ENCODE measurements at places on chromosomes 5 and 9. TPM values are rescaled to one million over a fixed set of nuclear protein-coding genes. Genes with fewer than 3 reads are reported as not detected.

The SPINK7 gene
- not detected for total RNA-seq

The CCDC183 gene
- 4.0 TPM for total RNA-seq

The PCDHA4 gene
- total RNA-seq: 1.1 TPM

The ZSWIM6 gene
- total RNA-seq: 15.7 TPM

The PLAC8L1 gene
- not detected for total RNA-seq

DNA sequence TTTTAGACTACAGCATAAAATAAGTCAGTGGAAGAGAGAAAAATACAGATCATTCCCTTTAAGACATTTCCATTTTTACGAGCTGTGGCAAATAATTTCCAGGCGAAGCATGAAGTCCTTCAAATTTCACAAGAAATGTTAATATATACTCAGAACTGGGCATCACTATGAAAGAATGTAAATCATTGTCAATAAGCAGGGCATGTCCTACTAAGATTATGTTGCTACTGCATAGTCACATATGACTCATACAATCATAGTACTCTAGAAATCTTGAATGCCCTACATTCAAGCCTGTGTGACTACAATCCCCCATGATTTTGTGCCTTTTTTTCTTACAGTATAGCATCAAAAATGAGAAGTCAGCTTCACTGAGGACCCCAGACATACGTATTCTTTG is 485.2 kb upstream of the FTMT start:
- DNase-seq: no peak
- no peaks in the 10 kb centered on the region for H3K27me3 ChIP-seq
- H3K4me3 ChIP-seq: no peak overlapping the region
- no peaks in the 10 kb centered on the region for H3K4me1 ChIP-seq
- no peaks in the 10 kb centered on the region for H3K36me3 ChIP-seq
- H3K27ac ChIP-seq: no peak overlapping the region

DNA sequence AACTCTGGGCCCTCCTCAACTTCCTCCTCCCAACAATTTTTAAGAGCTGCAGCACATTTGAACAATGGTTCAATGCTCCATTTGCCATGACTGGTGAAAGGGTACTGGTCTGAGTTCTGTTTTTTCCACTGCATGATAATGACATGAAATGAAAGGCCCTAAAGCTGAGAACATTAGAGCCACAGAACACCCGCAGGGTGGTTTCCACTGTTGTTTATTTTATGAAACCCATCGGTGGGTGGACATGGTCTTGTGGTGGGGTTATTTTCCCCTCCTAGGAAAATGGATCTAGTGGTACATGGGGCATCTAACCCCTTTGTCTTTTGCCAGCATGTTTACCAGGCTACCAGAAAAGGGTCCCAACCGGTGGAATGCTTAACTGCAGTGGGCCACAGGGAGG is 71.8 kb downstream of the SMARCA2 start:
- no peak for DNase-seq
- no peak overlapping the region for H3K4me3 ChIP-seq
- no peaks in the 10 kb centered on the region for H3K27me3 ChIP-seq
- H3K4me1 ChIP-seq: no peaks in the 10 kb centered on the region
- H3K27ac ChIP-seq: no peak overlapping the region

DNA sequence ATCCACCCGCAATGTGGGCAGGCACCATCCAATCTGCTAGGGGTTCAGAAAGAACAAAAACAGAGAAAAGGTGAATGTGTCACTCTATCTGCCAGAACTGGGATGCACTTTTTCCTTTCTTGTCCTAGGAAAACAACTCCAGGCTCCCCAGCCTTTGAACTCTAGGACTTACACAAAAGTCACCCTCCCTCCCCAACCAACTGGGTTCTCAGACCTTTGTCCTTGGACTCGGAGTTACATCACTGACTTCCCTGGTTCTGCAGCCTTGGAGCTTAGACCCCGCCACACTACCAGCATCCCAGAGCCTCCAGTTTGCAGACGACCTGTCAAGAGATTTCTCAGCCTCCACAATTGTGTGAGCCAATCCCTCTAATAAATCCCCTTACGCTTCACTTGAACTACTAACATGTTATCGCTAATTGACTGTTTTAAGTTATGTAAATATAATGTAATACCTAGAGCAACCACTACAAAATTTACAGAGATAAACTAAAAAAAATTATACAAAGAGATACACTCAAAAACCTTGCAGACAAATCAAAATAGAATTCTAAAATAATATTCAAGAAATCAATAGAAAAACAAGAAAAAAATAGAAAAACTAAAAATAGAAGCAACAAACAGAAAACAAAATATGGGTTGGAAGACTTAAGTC is 5.3 kb upstream of the UBLCP1 start:
- H3K4me3 ChIP-seq: no peak overlapping the region
- DNase-seq: no peak
- peaks cover 8% of the 10 kb centered on the region for H3K4me1 ChIP-seq
- no peak overlapping the region for H3K27ac ChIP-seq
- no peaks in the 10 kb centered on the region for H3K36me3 ChIP-seq
- H3K27me3 ChIP-seq: no peaks in the 10 kb centered on the region

DNA sequence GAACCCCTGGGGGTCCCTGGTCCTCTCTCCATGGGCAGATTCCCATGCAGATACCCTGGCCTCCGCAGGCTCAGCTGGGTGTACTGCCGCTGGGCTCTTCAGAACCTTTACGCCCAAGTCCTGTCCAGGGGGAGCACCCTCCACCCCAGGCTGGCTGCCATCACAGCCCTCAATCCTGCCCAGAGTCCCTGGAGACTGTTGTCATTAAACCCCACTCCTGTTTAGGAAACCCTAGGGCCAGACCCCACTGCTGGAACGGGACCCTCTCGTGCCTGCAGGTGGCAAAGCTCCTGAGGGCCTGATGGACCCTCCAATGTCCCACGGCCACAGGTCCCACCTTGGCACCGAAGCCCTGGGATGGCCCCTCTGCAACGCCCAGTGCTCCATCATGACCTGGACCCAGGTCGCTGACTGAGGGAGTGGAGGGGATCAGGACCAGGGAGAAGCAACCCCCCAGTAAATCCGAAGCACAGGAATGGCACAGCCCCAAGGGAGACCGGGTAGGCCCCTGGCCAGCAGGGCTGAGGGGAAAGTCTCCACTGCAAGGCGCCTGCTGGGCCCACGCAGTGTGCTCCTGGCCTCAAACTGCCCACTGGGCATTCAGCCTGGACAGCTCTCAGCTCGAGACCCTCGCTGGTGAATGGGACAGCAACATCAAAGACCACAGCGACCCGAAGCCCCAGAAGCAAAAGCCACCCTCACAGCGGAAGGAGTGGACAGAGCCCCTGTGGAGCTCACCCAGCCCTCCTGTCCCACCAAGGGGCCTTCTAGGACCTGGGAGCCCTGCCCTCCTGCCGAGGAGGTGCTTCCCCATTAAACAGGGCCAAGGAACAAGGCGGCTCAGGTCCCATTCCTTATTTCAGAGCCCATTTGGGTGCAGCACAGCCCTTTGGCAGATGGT is 8.3 kb downstream of the ZDHHC11B start:
- no peak overlapping the region for H3K27ac ChIP-seq
- no peaks in the 10 kb centered on the region for H3K27me3 ChIP-seq
- H3K4me1 ChIP-seq: no peaks in the 10 kb centered on the region
- no peak overlapping the region for H3K4me3 ChIP-seq
- no peaks in the 10 kb centered on the region for H3K36me3 ChIP-seq
- no peak for DNase-seq

DNA sequence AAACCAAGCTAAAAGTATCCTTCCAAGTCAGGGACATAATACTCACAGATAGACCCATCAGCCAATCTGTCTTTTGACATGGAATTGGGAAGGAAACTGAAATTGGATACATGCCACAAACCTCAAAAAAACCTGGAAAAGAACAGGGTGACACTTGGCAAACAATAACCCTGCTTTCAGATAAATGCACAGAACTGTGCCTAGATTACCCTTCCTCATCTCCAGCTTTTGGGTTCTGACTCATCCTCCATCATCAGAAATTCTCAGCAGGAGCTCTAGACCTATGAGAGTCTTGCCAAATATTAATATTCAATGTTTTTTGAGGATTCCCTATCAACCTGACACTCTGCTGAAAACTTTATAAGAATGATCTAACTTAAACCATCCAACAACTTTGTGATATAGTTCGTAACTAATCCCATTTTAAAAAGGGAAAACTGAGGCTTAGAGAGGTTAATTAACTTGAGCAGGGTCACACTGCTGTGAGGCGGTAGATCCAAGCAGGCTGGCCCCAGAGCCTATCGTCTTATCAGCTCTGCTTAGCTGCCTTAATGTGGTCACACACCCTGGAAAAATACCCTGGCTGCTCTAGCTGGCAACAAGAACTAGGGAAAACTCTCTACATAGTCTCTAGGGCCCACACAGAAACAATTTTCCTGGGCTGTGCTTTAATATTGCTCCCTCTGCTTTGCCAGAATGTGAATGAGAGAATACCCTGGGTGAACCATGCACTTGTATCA is 157.0 kb upstream of the TRPC7 start:
- no peaks in the 10 kb centered on the region for H3K27me3 ChIP-seq
- no peak overlapping the region for H3K27ac ChIP-seq
- H3K4me1 ChIP-seq: no peaks in the 10 kb centered on the region
- H3K4me3 ChIP-seq: no peak overlapping the region

GRCh38 chr9:125088752-125089151 is 54.6 kb downstream of the SCAI start:
- H3K36me3 ChIP-seq: no peaks in the 10 kb centered on the region
- no peak for DNase-seq
- H3K27ac ChIP-seq: no peak overlapping the region
- H3K27me3 ChIP-seq: no peaks in the 10 kb centered on the region

DNA sequence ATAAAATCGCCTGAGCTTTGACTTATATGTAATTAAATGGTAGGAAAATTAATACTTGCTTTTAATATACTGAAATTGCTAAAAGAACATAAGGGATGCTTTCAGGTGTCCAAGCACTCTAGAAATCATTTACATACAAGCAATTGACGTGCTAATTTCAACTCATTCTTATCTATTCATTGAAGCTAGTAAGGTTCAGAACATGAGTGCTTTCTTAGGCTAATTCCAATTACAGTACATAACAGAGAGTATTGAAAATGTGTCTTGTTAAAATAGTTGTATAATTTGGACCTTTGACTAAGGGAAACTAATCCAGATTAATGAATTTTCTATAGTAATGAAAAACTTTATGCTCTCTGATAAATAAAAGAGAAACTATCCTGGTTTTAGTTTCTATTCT is 1016.4 kb upstream of the TYRP1 start:
- H3K36me3 ChIP-seq: no peaks in the 10 kb centered on the region
- H3K4me1 ChIP-seq: no peaks in the 10 kb centered on the region
- no peak overlapping the region for H3K4me3 ChIP-seq
- no peaks in the 10 kb centered on the region for H3K27me3 ChIP-seq

- H3K27ac ChIP-seq: no peak overlapping the region
- H3K27me3 ChIP-seq: no peaks in the 10 kb centered on the region
- H3K4me3 ChIP-seq: no peak overlapping the region
- H3K4me1 ChIP-seq: no peaks in the 10 kb centered on the region
- no peak for DNase-seq
These were observed 1175.9 kb upstream of the CDH9 start for GRCh38 chr5:28214292-28214691.

GRCh38 chr5:125160787-125161502 is 414.5 kb upstream of the ZNF608 start:
- DNase-seq: no peak
- H3K36me3 ChIP-seq: no peaks in the 10 kb centered on the region
- no peak overlapping the region for H3K4me3 ChIP-seq
- no peaks in the 10 kb centered on the region for H3K27me3 ChIP-seq

DNA sequence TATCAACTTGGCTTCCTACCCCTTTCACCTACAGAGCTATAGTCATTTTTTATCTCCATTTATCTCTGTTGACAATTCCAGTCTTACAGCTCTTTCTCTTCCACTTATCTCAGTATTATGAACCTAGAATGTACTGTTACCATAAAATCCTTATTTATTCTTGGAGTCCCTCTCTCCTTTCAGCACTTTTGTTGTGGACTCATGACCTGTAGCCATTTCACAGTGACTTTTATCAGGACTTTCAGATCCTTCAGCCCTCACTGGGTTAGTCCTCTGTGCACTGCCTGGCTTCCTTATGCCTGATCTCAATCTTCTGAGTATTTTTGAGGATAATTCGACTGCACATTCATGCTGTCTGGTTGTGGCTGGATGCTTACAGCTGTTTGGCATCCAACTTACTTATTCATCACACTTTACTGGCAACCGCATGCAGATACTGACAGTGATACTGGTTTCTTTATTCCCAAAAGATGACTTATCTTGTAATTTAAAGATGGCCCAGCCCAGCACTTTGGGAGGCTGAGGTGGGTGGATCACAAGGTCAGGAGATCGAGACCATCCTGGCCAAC is 293.3 kb downstream of the MAN2A1 start:
- DNase-seq: no peak
- H3K4me1 ChIP-seq: no peaks in the 10 kb centered on the region
- H3K4me3 ChIP-seq: no peak overlapping the region
- H3K27me3 ChIP-seq: no peaks in the 10 kb centered on the region

DNA sequence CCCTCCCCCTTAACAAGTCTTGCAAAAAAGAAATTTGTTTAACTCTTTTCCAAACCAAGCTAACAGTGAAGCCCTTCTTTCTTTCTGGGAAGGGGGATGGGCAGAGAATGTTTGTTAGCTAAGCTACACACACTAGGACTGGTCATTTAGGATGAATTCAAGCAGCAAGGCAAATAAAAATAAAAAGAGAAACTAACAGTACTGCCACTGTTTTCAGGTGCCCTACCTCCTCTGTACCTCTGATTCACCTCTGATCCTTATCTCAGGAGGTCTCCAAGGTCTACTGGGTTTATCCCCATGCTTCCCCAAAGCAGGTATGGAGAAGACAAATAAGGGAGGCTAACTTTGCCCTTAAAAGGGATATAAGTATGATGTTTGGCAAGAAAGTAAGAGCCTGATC is 52.9 kb downstream of the ELL2 start:
- H3K4me1 ChIP-seq: no peaks in the 10 kb centered on the region
- H3K27me3 ChIP-seq: no peaks in the 10 kb centered on the region
- DNase-seq: no peak
- H3K4me3 ChIP-seq: no peak overlapping the region

DNA sequence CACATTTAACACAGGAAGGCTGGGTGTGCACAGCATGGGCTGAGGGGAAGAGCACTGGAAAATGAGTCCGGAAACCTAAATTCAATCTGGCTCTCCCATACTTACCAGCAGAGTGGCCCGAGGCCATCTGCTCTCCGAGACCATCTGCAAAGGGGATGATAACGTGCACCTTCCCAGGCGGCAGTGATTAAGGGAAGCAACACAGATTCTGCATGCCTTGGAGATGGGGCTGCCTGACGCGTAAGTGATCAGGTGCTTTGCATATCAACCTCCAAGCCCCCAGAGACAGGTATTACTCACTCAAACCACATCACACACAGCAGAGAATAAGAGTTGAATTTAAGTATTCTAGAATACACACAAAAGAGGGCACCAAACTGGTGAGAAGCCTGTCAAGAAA is 9.1 kb downstream of the EPB41L4B start:
- DNase-seq: no peak
- H3K27ac ChIP-seq: no peak overlapping the region
- H3K4me3 ChIP-seq: no peak overlapping the region
- H3K27me3 ChIP-seq: no peaks in the 10 kb centered on the region

- peak; percentile 75 for DNase-seq
- H3K36me3 ChIP-seq: no peaks in the 10 kb centered on the region
- H3K27ac ChIP-seq: no peak overlapping the region
- peaks cover 10% of the 10 kb centered on the region for H3K27me3 ChIP-seq
- H3K4me3 ChIP-seq: no peak overlapping the region
These were observed 60.7 kb downstream of the HRH2 start for GRCh38 chr5:175718401-175719108.
